ENCODE measurements at places on chromosomes 7 and 10.

DNA sequence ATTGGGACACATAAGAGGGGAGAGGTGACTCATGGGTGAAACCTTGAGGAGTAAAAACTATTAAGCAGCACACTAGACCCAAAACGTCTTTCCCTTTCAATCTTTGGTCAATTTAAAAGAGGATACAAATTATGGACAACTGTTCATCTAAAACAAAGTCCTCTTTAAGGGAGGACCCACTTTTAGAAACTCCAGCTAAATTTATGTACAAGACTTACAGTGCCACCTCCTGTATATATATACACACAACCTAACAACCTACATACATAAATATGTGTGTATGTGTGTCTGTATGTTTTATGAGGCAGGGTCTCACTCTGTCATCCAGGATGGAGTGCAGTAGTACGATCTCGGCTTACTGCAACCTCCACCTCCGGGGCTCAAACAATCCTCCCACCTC is 18.1 kb upstream of the ZC3HAV1 start:
- peak; percentile 9 for DNase-seq

DNA sequence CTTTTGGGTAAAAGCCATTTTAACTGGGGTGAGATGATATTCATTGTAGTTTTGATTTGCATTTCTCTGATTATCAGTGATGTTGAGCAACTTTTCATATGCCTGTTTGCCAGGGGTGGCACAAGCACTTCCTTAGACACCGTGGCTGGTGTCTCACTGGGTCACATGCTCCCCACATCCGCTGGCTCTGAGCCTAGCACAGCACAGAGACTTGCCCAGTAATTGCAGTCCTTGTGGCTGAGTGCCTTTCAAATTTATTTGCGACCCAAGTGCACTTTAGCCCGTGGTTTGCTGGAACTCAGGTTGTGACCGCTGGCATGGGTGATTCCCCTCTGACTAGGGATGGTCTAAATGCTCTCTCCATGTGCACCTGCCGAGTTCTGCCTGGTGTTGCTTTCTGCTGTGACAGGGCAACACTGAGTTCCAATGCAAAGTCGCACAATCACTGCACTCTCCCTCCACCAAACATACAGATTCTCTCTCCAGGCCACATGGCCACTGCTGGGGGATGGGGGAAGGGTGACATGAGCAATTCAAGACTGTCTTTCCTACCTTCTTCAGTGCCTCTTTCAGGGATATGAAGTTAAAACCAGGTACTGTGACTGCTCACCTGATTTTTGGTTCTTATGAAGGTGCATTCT is 66.5 kb downstream of the ZNF277 start:
- peak; percentile 28 for DNase-seq

GRCh38 chr7:99473315-99473596 is 566 bp downstream of the ZNF789 start:
- DNase-seq, result peak; percentile 82

DNA sequence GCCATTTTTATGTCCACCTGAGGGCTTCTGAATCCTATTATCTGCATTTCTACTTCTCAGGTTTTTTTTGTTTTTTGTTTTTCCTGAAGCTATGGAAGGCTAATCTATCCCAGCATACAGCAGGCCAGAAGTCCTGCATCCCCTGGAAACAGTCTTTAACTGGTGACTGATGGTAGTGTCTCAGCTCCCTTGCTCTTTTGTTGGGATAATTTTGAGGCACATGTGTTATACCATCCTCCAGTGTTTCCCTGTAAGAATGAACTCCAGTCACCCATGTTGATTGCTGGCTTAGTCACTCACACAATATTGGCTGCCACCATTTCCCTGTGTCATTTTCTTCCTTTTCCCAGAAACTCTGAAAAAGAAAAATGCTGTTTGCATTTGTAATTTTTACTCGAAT is 1094.0 kb upstream of the LRRN3 start:
- DNase-seq, result no peak

- no peak for DNase-seq
Observed at GRCh38 chr7:155131090-155131489, 61.0 kb downstream of the HTR5A start.

- peak; percentile 30 for DNase-seq
Observed at GRCh38 chr7:135666156-135666555, 3.8 kb downstream of the STMP1 start.

- DNase-seq, result no peak
Observed at GRCh38 chr7:135862586-135863340, 114.2 kb upstream of the FAM180A start.

DNA sequence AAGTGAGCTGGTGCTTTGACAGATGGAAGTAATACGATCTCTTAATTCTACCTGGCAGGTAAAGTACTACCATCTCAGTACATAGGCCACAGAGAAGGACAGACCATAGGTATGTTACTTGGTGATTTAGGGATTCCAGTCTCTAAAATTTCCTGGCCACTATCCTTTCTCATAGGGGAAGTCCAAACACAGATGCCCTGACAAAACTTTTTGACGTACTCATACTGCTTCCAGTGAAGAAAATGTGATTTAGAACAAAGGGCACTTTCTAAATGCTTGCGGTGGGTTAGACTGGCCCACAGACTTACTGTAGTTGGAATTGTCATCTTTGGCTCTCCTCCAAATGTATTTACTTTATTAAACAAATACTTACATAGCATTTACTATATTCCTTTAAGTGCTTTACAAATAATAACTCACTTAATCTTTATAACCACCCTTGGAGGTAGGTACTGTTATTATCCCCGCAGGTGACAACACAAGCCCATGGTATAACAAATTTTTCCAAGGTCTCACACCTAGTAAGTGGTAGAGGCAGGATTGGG is 3.0 kb downstream of the PI4K2A start:
- no peak for DNase-seq

DNA sequence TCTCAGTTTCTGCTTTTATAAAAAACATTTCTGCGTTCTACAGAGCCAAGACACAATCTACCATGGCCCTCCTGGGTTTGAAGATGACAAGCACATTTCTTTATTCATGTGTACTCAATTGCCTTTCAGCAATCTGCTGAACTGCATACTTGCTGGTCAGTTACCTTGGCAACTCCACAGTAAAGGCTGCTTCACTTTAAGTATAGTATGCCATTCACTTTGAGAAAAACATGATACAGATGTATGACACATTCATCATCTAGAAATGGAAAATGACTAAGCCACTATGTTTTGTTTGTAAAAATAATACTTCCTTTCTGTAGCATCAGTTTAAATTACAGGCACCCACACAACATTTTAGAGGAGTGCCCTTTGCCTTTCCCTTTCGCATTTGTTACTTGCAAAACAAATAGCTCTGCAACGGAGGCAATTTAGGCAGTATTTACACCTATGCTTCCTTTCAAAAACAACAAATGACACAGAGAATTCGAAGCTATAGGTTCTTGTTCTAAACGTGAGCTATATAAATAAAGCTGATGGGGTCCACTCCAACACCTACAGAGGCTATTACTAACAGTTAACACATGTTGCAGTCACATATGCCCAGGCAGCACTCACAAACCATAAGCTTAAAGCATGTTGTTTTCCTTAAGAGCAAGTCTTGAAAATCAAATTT is 23.5 kb downstream of the SGCE start:
- DNase-seq, result peak; percentile 78

GRCh38 chr10:80277016-80277415 is 12.4 kb downstream of the MAT1A start:
- DNase-seq, result no peak

DNA sequence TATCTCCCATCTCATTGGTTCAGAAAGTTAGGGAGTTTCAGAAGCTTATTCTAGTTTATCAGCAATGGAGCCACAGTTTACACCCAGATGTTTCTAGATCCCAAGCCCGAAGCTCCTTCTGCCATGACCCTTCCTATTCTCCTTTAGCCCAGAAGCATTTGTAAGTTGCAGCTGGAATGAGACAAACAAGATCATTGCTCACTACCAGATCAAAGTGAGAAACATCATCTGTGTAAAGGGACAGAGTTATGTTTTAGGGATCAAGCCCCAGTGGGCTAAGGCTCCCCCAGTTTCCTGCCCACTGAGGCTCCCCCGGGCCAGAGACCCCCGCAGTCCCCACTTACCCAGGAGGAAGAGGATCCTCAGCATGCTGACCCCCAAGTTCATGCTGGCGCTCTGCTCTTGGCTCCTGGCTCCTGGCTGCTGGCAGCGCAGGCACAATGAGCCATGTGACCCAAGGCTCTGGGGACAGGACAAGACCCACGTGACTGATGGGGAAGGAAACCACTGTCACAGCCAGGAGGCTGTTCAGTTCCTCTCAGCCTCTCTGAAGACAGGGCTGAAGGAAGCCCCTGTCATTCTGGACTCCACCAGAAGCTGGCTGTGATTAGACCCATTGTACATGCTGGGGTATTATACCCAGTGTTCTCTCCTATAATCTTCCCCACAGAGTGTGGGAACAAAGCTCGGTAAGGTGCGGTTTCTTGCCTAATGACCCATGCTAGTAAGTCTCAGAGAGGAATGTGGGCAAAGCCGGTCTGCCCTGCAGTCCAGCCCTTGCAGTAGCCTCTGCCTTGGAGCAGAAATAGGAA is at the start of gene TMEM273:
Gene TMEM273, minus strand, starts transcription at position 442 of the 812 bp plus-strand sequence. Its CDS starts 55 bp downstream, at position 387.
- DNase-seq, result no peak

DNA sequence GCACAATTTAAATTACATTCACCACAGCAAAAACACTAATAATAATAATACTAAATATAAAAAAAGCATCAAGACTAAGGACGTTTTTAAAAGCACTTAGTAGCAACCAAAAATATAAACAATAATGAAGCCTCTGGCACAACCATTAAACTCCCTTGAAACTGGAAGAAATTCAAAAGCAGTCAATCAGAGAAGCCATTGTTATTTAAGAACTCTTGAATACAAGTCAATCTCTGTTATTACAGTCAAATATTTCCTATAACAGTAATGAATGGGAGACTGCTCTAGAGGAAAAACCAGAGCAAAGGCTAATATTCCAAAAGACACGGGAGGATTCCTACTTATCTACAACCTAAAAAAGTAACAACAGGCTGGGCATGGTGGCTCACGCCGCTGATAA is 164.2 kb downstream of the KMT2E start:
- no peak for DNase-seq

DNA sequence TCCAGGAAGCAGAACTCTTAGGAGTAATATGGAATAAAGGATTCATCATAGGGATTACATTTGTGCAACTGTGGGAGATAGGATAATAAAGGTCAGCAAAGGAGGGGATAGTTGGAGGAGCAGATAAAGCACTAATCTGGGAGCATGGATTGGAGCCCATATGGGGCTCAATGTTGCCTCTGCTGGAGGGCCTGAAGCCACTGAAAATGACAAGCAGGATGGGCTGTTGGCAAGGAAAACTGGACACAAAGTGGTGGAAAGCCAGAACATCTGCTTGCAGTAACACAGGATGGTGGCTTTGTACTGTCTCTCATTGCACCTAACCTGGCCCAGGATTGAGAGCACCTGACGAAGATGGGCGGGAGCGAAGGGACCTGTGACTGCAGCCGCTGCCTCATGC is 15.0 kb upstream of the COMMD3 start:
- DNase-seq, result no peak

DNA sequence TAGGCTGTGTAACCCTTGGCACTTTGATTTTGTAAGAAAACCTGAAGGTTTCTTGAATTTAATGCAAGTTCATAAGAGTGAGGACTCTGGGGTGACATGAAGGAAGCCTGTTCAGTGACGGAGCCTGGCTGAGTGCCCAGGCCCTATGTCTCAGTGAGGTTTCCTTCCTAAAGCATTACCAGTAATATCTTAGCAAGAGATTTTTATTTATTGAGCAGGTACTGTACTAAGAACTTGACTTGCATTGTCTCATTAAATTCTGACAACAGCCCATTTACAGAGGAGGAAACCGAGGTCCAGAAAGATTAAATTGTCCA is 197.2 kb downstream of the HECW1 start:
- no peak for DNase-seq

- DNase-seq, result no peak
Observed at GRCh38 chr10:131789516-131789915, 111.3 kb upstream of the PPP2R2D start.

- DNase-seq, result no peak
Observed at GRCh38 chr10:49012603-49013002, 73.0 kb upstream of the LRRC18 start.

GRCh38 chr10:62627983-62628382 is 176.5 kb upstream of the ADO start:
- no peak for DNase-seq

- no peak for DNase-seq
Observed at GRCh38 chr7:140060243-140060630, 2.5 kb downstream of the PARP12 start.

- DNase-seq, result no peak
Observed at GRCh38 chr7:6639627-6640026, 2.5 kb downstream of the ZNF316 start.

GRCh38 chr10:5018134-5018533 is 14.5 kb upstream of the AKR1C2 start:
- no peak for DNase-seq

GRCh38 chr7:8295638-8296361 is 33.8 kb upstream of the ICA1 start:
- peak; percentile 83 for DNase-seq

DNA sequence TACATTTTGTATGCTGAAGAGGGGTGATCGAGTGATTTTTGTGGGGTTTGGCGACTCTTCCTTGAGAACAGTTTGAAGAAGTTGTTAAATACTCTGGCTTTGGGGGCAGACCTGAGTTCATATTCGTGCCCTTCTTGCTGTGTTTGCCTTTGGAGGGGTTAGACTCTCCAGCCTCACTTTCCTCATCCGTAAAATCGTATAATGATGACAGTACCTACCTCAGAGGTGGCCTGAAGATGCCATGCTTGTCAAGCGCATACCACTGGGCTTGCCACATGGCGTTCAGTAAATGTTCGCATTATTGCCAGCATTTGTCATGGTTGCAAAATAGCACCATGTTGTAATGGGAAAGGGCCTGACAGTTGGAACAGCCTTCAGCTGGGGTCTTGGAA is 1.3 kb downstream of the STK17A start:
- peak; percentile 77 for DNase-seq

DNA sequence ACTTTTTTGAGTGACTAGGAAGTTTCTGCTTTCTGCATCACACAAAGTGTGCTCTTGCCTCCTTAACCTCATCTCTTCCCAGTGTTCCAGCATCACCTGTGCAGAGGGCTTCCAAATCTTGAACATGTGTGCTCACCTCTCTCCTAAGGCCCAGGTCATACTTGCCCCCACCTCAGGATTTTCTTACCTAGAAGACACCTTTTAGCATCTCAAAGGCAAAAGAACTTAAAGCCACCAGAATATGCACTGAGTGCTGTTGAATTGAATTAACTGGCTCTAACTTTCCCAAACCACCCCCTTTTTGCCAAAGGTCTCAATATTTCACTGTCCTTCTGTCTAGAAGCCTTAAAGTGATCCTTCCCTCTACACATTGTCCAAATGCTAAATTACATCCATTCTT is 66.5 kb downstream of the SRI start:
- DNase-seq, result no peak

GRCh38 chr10:99733366-99733765 is 1.3 kb downstream of the CUTC start:
- DNase-seq, result peak; percentile 64

- no peak for DNase-seq
Observed at GRCh38 chr7:155280446-155281397, 17.0 kb upstream of the INSIG1 start.

DNA sequence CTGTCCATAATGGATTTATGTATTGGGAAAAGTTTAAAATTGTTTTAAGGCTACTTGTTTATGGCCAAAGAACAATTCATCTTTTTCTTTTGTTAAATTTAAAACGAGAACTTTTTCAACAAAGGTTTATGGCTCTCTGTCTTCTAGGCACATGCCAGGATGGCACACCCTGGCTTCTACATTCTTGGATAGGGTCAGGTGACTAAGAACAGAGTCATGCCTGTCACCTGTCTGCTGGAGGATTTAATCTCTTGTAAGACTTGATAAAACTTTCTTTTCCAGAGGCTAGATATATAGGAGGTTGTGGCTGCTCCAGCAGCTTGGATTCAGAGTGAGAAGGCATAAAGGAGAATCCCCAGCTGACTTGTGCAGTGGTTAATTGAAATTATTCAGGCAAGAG is 915.4 kb downstream of the GATA3 start:
- no peak for DNase-seq
